ENCODE measurements at places on chromosomes 4 and X.

DNA sequence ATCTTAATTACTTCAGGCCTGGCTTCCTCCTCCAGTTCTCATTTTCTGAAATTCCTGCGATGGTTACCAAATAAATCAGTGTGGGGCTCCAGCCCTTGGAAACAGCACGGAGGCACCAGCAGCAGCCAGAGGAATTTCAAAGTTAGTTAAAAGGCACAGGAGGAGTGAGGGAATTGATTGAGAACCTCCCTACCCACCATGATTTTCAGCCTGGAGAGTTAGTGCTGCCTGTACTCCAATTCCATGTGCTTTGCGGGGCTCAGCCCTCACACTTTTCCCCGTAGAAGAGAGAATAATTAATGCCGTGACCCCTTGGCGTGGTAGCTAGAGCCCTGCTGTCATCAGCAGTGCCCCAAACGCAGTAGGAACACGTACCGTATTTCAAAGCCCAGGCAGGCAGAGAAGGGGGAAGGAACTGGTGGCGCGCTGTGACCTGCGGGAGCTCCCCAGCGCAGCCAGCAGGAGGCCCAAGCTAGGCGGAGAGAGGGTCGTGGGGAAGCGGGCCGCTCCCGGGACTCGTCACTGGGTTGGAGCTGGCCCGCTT is 84.0 kb upstream of the IGFBP7 start:
- no peak overlapping the region for H3K4me3 ChIP-seq
- no peaks in the 10 kb centered on the region for H3K36me3 ChIP-seq
- H3K27me3 ChIP-seq: peaks cover 33% of the 10 kb centered on the region
- DNase-seq: peak; percentile 76
- no peaks in the 10 kb centered on the region for H3K4me1 ChIP-seq
- peak overlapping the region; percentile 76 for H3K27ac ChIP-seq

DNA sequence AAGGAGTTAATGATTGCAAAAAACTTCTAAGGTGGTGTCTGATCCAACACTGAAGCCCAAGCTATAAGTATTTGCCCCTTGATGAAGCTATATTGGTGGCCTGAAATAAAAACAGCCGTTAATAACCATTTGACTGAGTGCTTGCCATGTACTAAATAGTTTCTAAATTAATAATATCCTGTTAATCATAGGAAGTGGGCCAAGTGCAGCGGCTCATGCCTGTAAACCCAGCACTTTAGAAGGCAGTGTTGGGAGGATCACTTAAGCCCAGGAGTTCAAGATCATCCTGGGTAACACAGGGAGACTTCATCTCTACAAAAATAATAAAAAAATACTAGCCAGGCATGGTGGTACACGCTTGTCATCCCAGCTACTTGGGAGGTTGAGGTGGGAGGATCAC is 8.3 kb downstream of the NDP start:
- no peaks in the 10 kb centered on the region for H3K36me3 ChIP-seq
- H3K27ac ChIP-seq: no peak overlapping the region
- H3K27me3 ChIP-seq: no peaks in the 10 kb centered on the region
- H3K4me3 ChIP-seq: no peak overlapping the region
- no peaks in the 10 kb centered on the region for H3K4me1 ChIP-seq

DNA sequence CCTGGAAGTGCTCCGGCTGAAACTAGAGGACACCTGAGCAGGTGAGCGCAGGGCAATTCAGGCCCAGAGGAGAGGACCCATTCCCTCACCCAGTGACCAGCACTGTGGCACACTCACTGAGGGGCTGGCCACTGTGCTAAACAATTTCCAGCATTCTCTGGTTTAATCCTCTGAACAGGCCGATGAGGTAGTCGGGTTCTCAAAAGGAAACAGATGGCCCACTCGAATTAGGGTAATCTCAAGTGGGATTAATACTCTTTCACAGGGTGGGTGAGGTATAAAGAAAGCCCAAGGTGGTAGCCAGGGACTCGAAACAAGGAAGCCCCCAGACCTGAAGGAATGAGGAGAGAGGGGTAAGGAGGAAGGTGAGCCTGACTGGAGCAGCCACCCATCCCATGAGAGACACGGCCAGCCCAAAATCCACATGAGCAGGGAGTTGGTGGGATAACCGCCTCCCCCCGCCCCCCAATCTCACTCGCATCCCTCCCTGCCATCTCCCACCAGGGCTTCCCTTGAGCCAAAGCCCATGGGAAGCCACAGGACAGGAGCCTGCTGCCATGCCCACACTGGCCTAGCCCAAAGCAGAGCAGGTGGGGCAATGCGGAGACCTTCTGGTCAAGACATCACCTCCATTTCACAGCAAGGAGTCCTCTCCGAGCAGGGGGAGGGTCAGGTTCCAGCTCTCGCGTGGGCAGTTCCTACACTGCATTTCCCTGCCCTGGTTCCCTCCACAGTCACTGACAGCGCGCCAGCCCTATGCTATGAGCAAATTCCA is 55.0 kb downstream of the SH3KBP1 start:
- no peak overlapping the region for H3K4me3 ChIP-seq
- no peaks in the 10 kb centered on the region for H3K4me1 ChIP-seq
- H3K27me3 ChIP-seq: no peaks in the 10 kb centered on the region
- no peak for DNase-seq
- no peak overlapping the region for H3K27ac ChIP-seq
- no peaks in the 10 kb centered on the region for H3K36me3 ChIP-seq

- H3K4me3 ChIP-seq: no peak overlapping the region
- no peaks in the 10 kb centered on the region for H3K36me3 ChIP-seq
- H3K4me1 ChIP-seq: no peaks in the 10 kb centered on the region
- H3K27ac ChIP-seq: no peak overlapping the region
These were observed 76.9 kb downstream of the COL4A6 start for GRCh38 chrX:108361316-108361715.

DNA sequence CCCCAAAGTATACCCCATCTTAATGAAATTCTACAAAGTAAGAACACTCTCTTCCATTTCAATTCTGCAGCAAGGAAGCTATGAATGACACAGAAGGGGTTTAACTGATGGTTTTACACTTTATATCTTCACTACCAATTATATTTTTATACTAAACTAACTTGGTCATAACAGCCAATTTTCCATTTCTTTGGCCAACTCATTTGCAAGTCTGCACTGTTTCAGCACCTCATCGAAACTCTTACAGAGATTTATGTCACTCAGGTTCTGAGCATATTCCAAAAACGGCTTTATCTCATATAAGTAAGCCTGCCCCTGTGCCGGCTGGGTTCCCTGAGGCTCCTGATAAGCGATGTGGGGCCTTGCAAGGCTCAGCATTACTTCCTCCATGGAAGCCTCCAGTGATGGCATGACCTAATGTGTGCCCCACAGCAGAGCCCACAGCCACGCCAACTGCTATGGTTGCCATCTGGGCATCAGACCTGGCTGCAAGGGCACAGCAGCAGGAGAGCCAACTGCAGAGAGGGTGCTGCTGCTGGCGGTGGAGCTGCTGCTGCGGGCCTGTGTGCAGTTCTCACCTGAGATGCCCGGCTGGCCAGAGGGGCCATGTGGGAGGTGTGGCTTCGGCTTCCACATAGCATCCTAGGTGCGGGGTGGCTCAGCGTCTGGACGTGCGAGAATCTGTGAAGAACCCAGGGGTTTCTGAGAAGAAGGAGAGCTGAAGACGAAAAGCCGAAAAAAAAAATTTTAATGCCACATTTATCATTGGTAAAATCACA is 13.4 kb upstream of the IBSP start:
- H3K4me3 ChIP-seq: no peak overlapping the region
- H3K27ac ChIP-seq: no peak overlapping the region
- no peaks in the 10 kb centered on the region for H3K4me1 ChIP-seq

DNA sequence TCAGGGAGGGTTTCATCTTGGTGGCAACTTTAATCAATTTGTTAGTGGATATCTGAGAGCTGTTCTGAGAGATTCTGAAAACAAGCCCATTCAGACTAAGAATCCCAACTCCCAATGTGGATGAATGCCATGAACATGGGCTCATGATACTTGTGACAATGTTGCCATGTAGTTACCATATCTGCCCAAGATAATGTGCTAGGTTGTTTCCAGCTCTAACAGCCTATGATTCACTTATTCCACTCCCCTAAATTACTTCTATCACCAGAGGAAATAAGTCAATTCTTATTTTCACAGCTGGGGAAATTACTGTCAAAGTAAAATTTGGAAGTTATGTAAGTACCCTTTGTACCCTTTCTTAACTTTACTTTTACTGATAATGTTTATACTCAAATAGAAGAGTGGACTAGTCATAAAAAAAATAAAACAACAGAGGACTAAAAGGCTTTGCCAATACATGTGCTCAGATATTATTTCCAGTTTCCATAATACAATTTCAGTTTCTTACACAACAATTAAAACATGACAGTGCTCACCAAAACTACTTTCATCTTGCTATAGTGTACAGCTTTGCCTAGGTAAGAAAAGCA is 1101.7 kb upstream of the INTU start:
- DNase-seq: no peak
- no peak overlapping the region for H3K4me3 ChIP-seq
- H3K27ac ChIP-seq: no peak overlapping the region
- H3K4me1 ChIP-seq: no peaks in the 10 kb centered on the region
- no peaks in the 10 kb centered on the region for H3K27me3 ChIP-seq

DNA sequence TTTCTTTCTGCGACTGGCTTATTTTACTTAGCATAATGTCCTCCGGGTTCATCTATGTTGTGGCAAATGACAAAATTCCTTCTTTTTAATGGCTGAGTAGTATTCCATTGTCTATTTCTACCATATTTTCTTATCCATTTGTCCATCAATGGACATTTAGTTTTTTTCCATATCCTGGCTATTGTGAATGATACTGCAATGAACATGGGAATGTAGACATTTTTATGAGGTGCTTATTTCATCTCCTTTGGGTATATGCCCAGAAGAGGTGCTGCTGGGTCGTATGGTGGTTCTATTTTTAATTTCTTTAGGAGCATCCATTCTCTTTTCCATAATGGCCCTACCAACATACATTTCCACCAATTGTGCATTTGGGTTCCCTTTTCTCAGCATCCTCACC is 76.5 kb upstream of the HPGD start:
- no peaks in the 10 kb centered on the region for H3K27me3 ChIP-seq
- H3K36me3 ChIP-seq: no peaks in the 10 kb centered on the region
- H3K4me3 ChIP-seq: no peak overlapping the region
- no peak for DNase-seq
- H3K27ac ChIP-seq: no peak overlapping the region

Data from endodermal cell (in vitro differentiated cells).